ENCODE measurements at places on chromosomes 1 and 21.

DNA sequence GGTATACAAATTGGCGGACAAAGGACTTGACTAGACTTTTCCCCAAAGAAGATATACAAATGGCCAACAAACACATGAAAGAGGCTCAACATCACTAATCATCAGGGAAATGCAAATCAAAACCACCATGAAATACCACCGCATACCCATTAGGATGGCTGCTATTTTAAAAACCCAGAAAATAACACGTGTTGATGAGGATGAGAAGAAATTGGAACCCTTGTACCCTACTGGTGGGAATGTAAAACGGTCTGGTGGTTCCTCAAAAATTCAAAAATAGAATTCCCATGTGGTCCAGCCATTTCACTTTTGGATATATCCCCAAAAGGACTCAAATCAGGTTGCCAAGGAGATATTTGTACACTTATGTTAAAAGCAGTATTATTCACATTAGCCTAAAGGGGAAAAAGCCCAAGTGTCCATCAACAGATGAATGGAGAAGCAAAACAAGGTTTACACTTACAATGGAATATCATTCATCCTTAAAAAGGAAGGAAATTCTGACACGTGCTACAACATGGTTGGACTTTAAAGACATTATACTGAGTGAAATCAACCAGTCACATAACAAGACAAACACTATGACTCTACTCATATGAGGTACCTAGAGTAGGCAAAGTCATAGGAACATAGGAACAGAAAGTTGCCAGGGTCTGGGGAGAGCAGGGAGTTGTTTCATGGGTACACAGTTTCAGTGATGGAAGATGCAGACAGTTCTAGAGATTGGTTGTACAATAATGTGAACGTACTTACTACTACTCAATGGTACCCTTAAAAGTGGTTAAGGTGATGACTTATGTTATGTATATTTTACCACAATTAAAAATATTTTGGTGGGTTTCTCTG, 17.0 kb downstream of the CD34 start:
- no peak for DNase-seq

DNA sequence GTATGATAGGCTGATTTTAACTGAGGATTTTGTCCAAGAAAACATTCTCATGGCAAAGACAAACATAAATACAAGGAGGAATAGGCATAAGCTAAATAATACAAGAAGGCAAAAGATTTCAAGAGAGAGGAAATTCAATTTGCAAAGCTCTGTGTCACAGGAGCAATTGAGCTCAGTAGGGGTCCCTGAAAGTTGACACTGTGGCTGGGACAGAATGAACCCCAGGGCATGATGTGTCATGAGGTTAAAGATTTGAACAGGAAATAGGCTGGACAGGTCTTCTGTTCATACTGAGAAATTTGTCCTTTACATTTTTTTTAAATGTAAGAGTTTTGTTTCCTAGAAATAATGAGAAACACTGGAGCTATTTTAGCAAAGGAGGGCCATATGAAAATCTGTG, 555.4 kb upstream of the NEGR1 start:
- no peak for DNase-seq

- no peak for DNase-seq
Measured at GRCh38 chr1:172135076-172135672, 285.3 kb upstream of the C1orf105 start.

DNA sequence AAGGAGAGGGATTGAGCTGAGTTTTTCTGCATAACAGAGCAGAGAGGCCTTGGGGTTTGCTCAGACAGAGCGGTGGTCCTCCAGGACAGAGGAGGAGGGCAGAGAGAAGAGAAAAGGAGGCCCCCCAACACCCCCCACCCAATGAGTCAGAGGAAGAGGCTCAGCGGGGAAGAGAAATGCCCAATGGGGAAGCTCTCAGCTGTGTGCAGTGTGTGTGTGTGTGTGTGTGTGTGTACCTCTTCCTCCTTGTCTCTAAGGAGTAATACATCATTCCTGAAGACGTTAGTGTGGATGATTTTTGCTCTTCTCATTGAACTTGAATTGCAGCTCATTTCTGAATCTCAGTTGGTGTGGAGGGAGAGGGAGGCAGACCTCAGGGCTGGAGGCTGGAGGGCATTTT, 8.7 kb downstream of the TMPRSS3 start:
- no peak for DNase-seq

DNA sequence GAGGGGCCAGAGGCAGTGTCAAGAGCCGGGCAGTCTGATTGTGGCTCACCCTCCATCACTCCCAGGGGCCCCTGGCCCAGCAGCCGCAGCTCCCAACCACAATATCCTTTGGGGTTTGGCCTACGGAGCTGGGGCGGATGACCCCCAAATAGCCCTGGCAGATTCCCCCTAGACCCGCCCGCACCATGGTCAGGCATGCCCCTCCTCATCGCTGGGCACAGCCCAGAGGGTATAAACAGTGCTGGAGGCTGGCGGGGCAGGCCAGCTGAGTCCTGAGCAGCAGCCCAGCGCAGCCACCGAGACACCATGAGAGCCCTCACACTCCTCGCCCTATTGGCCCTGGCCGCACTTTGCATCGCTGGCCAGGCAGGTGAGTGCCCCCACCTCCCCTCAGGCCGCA, at the start of gene BGLAP:
BGLAP (plus strand) TSS at position 259 of the 400 bp plus-strand sequence; CDS start at position 307, 48 bp downstream.
- no peak for DNase-seq

DNA sequence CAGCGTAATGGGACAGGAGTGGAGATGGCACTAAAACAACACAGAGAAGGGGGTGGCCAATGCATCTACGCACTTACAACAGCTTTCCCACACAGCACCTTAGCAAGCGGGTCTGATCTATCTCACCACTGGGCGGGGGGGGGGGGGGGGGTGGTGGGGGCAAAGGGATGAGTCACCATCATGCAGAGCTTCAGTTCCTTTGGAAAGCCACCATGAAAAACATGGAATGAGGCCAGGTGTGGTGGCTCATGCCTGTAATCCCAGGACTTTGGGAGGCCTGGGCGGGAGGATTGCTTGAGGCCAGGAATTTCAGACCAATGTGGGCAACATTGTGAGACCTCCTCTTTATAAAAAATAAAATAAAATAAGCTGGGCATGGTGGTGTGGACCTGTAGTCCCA, 47.2 kb downstream of the KLHDC7A start:
- no peak for DNase-seq

DNA sequence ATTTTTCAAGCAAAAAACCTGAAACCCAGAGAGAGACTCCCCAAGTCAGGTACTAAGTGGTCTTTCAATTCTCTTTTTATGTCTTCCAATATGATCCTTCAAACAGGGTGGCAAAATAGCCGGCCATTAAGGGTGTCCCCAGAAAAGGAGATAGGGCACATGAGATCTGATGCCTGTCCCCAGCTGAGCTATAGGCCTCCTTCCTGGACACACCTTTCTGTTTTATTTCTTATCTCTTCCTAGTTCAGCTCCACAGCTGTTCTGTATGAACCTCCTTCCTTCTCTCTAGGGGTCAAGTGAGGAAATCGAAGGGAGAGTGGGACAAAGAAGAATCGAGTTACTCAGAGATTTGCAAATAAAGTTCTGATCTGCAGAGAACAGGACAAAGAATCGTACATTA, 112.4 kb upstream of the ATP1A1 start:
- DNase-seq, result no peak

- DNase-seq, result no peak
Measured at GRCh38 chr1:48948562-48948961, 171.9 kb upstream of the BEND5 start.

DNA sequence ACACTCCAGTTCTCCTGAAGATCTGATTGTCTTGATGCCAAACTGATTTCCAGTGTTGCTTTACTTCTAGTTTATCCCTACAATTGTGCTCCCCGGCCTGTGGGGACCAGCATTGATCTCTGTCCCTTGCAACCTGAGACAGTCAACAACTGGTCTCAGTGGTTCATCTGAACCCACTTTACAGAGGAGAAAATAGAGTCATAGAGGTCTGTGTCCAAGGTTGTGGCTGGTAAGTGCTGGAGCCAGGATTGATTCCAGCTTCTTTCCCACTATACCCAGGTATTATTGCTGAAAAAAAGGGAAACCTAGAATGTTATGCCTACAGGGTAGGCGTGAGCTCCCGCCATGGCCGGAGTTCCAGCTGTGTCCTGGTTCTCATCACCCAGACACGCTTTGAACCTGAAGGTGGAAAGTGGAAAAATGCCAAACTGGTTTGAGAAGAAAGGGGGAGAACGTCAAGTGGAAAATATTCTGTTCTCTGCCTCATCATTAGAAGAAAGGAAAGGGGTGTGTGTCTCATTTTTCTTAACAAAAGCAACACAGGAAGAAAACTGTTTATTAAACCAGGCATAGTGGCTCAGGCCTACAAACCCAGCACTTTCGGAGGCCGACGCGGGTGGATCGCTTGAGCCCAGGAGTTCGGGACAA, 60.7 kb upstream of the ITPKB start:
- no peak for DNase-seq

DNA sequence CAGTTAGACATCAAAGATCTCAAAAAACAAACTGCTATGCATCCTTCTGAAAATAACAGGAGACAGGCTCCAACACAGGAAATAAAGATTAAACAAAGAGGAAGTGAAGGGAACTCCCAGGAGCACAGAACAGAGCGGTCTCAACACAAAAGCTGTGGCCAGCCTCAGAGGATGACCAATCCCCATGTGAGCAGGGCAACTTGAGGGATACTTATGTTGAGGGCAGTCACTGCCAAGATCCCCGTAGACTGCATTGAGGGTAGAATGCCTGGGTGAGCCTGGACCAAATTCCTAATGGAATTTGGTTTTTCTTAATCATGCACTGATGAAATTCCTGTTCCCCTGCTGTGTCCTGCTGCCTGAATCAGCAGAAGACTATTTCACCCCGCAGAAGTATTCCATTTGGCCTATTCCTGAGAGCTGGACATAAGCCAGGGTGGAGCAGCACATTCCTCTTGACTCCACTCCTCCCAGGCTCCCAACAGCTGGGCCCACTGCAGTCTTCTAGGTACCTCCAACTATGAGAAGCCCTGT, 49.0 kb downstream of the JAK1 start:
- DNase-seq, result no peak

- no peak for DNase-seq
Measured at GRCh38 chr1:202981939-202982338, 14.9 kb upstream of the CYB5R1 start.

DNA sequence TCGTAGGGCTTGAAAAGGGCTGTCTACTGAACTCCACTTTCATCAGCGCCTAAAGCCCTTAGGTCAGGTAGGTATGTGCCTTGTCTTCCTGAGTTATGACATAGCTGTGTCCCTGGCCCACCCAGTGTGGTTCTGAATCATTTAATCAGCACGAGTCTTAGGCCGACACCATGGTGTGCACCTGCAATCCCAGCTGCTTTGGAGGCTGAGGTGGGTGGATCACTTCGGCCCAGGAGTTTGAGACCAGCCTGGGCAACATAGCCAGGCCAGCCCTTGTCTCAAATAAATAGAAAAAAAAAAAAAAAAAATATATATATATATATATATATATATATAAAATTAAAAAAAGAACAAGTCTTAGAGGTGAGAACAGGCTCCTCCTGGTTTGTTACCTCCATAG, 15.8 kb downstream of the LRRC71 start:
- no peak for DNase-seq

- no peak for DNase-seq
Measured at GRCh38 chr1:119361205-119361604, 7.4 kb upstream of the HAO2 start.

GRCh38 chr1:191498318-191498717, 659.9 kb upstream of the RGS18 start:
- no peak for DNase-seq

- DNase-seq, result no peak
Measured at GRCh38 chr1:2853711-2854110, 52.2 kb upstream of the TTC34 start.

GRCh38 chr1:66112744-66113400, 320.2 kb downstream of the PDE4B start:
- DNase-seq, result no peak

GRCh38 chr1:169338617-169339016, 29.0 kb downstream of the NME7 start:
- no peak for DNase-seq

- no peak for DNase-seq
Measured at GRCh38 chr1:243493156-243494129, 237.6 kb downstream of the SDCCAG8 start.

GRCh38 chr1:29082519-29082918, 41.2 kb downstream of the TMEM200B start:
- DNase-seq, result no peak

DNA sequence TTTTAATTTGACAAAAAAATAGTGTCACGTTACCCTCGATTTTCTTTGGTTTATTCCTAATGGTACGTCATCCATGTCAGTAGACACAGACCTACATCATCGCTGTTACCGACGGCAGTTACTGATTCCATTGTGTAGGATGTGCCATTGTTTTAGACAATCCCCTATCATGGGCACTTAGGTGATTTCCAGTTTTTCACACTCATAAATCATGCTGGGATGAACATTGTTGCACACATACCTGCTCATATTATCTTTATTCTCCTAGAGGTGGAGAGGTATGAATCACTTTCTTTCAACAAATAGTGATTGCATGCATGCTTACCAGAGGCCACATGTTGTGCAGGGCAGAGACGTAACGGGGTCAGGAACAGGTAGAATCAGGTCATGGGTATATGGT, 79.7 kb upstream of the EFHD2 start:
- DNase-seq, result no peak

DNA sequence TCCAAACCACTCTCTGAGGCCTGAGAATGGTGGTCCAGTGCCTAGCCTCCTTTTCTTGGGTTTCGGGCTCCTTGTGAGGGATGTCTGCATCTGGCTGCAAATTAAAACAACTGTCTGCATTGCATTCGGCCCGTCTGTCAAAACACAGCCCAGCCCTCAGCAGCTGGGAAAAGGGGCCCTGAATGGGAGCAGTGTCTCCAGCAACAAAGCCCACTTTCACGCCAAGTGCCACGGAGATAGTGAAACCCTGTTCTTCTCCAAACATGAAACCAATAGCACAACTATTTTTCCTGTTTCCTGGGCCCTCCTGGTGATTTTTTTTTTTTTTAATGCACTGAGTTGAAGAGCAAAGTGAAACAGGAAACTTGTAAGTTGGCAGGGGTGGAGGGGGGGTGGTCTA, 138.4 kb downstream of the PLXNA2 start:
- peak; percentile 81 for DNase-seq

DNA sequence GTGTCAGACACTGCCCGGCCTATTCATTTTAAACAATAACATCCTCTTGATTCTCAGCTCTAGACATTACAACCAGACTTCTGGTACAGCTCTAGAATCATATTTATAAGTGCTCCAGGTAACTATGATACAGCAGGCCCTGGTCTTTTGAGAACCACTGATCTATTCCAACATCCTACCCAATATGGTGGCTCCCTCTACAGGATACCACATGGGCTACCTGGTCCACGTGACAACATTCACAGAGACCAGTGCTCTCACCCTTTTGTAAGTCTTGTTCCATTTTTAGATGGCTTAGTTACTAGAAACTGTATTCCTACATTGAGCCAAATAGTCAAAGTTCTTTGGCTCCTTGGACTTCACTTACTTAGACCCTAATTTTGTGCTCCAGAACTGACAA, 102.9 kb downstream of the PTPN14 start:
- DNase-seq, result no peak

GRCh38 chr1:21165076-21165475, 11.6 kb downstream of the EIF4G3 start:
- DNase-seq, result no peak

DNA sequence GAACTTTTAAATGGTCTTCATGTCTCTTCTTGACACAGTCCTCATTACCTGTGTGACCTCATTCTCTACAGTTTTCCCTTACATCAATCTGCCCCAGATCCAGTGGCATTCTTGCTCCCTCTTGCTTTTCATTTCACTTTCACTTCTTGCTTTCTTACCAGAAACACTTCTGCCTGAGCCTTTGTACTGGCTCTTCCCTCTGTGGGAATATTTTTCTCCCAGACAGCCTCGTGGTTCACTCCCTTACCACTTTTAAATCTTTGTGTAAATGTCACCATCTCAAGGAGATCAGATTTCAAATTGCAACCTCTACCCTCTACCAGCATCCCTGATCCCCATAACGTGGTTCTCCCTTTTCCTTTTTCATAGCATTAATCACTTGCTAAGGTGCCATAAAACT, 73.2 kb downstream of the DISC1 start:
- DNase-seq, result no peak
